ENCODE measurements at places on chromosomes 7 and 10.
A peak's percentile ranks its signal among the peaks of the same experiment; 100 is the strongest.

DNA sequence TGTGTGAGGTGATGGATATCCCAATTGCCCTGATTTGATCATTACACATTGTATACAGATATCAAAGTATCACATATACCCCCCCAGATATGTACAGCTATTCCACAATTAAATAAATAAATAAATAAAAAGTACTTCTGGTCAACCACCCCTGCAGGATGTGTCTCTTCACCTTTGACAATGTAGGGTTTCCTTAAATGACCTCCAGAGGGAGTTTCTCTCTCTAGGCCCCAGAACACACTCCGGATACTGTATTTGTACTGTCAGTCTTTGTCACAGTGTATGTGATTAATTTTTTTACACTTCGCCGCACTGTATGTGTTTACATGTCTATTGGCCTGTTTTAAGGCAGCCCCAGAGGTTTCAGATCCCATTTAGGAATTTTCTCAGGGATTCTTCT is 123.6 kb downstream of the ADCYAP1R1 start:
- no peak for DNase-seq

GRCh38 chr10:89242345-89242684 is 9.3 kb downstream of the LIPA start:
- no peak for DNase-seq

DNA sequence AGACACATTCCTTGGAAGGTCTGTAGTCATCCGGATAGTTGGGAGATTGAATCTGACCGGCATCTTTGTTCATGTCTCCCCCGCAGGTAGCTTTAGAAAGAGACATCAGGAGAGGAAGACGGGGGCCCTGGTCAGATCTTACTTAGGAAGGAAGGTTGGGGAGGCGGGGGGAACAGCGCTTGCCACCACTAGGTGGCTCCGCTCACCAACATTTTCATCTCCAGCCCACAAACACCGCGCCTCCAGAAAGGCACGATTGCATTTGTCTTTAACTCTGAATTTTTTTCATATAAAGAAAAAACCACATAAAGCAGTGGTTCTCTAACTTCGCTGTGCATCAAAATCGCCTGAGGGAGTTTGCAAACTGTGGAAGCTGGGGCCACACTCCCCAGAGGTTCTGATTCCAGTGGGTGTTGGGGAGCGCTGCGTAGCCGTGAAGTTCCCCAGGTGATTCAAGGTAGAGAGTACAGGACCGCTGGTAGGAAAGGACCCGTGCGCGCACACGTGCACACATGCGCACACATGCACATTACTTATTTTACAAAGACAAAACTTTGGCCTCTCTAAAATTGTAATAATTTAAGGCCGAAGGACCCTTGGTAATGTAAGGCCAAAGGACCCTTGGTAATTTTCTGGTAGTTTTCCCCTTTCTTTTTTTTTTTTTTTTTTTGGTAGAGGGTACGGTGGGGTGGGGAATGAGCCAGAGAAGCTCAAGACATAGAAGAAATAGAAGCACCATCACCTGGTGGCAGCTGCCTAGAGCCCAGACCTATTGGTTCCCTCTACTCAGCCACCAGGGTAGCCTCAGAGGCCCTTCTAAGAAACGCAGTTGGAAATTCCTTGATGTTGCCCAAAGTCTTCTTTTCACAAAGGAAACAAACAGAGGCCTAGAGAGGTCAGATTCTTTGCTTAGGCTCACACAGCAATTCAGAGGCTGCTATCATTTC is 37.4 kb upstream of the OPALIN start:
- DNase-seq = no peak

- DNase-seq = no peak
Measured at GRCh38 chr7:21916629-21917028, 29.1 kb downstream of the CDCA7L start.

GRCh38 chr10:77529050-77529576 is 108.5 kb downstream of the KCNMA1 start:
- DNase-seq = no peak

DNA sequence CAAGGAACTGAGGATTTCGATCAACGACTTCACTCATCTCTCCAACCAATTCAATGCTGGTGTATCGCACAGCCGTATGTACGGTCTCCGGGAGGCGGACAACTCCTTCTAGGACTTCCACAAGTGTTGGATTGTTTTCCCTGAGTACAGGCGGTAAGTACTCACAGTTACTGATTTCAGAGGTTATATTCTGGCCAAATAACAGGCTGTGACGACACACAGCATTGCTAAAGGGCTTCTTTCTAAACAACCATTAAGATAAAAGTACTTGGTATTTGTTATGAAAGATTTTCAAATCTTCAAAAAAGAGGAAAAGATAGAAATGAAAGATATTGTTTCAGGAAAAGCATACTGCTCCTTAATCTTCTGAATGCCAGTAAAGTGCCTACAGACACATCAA is 52.2 kb downstream of the IRF5 start:
- no peak for DNase-seq

- no peak for DNase-seq
Measured at GRCh38 chr10:58268454-58268945, 462 bp upstream of the CISD1 start.

- no peak for DNase-seq
Measured at GRCh38 chr10:122554131-122555036, 6.2 kb upstream of the DMBT1 start.

- no peak for DNase-seq
Measured at GRCh38 chr7:148623586-148624282, 33.2 kb downstream of the C7orf33 start.

DNA sequence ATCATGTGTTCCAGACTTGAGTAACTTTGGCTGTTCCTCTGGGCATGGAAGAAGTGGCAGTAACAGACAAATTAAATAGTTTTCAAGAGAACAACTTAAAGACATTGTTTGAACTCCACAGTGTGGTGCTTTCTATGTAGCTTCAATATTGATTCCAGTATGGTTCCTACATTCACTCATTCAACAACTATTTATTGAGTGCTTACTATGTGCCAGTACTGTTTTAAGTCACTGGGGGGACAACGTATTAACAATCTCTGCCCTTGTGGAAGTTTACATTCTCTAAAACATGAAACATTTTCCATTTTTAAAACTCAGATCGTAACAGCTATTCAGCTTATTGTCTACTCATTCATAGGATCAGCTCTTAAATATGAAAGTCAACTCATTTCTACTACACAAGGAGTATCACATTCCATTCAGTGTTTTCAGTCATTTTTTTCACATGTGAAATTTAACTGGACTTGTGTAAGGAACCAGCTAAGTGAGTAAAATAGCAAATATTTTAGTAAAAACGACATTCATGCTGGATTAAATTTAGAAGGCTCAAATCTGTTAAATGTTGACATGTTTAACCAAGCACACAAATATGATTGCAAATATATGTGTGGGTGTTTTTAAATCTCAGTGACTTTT is 13.6 kb upstream of the CUBN start:
- DNase-seq = no peak

DNA sequence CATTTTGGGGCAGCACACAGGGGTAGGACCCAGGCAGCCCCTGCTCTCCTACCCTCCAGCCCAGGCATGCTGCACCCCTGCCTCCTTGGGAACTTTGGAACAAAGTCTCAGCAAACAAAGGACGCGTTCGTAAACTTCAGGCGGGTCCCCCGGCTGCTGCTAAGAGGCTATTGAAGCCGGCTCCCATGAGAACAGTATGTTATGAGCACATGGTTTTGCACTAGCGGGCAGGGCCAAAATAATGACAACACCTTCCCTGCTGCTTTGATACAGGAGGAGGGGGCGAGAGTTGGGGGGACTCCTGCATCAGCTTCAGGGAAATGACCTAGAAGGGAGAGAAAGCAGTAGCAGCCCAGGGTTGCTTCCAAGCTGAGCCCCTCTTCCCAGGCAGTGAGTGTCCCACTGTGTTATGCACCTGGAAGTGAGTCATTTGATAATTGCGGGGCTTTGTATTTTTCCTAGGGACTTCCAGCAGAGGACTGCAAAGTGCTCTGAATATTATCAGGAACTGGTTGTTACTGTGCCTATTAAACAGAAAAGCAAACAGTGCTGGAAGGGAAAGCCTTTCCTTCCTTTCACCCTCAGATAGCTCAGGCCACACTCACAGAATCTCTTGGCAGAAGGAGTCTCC is 6.9 kb downstream of the ITPRIP start:
- DNase-seq = no peak

GRCh38 chr10:847868-848267 is 83.6 kb downstream of the LARP4B start:
- DNase-seq = no peak

DNA sequence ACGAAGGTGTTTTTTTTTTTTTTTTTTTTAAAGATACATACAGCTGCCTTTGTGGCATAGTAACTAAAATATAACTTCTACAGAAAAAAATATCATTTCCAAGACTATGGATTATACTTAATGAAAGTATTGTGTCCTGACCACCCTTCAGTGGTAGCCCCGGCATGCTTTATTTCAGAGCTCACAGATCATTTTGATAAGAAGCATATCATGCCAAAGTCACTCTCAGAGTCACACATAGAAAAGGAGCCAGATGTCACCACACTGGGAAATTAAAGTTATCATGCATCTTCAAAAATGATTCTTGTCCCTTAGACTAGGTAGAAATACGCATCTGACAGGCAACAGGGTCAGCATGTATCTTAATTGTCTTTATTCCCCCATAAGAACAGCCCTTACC is 3.0 kb downstream of the ADARB2 start:
- DNase-seq = no peak

- DNase-seq = no peak
Measured at GRCh38 chr7:138801256-138801655, 3.3 kb upstream of the ATP6V0A4 start.

- no peak for DNase-seq
Measured at GRCh38 chr7:143463556-143463955, 14.1 kb upstream of the TAS2R41 start.

DNA sequence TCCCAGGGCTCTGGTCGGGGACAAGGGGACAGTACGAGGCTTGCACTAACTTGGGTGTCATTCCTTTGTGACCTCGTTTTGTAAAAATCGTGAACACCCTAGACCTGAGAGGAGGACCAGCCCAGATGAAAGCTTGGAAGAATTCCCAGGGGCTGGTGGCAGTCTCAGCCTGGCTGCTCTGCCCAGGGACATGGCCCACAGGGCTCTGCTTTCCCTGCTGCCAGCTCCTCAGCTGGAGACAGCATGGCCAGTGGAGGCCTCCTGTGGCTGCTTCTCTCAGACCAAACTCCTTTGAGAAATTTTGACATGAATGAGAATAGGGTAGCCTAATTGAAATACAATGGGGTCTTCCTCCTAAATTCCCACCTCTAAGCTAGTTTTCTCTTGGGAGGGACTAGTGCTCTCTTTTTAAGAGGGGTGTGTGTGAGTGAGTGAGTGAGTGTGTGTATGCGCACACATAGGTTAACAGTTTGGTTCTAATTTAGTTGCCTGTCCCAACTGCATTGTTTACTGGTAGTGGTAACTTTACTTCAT is 140.3 kb upstream of the EFCAB10 start:
- DNase-seq = no peak

DNA sequence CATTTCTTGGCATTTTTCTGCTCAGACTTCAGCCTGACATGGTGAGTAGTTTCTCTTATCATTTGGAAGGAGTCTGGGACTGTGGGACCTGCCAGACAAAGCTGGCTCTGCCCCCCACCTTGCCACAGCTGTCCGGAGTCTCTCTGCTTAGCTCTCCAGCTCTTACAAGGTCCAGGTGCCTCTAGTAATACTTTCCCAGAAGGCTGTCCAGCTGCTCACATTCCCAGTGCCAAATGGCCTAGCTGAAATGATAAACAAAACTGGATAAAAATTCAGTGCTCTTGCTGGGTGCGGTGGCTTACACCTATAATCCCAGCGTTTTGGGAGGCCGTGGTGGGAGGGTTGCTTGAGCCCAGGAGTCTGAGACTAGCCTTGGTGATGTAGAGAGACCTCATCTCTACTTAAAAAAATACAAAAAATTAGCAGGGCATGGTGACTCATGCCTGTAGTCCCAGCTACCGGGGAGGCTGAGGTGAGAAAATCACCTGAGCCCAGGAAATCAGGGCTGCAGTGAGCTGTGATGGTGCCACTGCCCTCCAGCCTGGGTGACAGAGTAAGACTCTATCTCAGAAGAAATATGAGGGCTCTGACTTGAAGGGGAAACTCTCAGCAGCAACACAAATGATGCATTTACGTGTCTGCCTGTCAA is 86.8 kb downstream of the C10orf90 start:
- no peak for DNase-seq

- no peak for DNase-seq
Measured at GRCh38 chr7:47044625-47045024, 537.3 kb downstream of the TNS3 start.

DNA sequence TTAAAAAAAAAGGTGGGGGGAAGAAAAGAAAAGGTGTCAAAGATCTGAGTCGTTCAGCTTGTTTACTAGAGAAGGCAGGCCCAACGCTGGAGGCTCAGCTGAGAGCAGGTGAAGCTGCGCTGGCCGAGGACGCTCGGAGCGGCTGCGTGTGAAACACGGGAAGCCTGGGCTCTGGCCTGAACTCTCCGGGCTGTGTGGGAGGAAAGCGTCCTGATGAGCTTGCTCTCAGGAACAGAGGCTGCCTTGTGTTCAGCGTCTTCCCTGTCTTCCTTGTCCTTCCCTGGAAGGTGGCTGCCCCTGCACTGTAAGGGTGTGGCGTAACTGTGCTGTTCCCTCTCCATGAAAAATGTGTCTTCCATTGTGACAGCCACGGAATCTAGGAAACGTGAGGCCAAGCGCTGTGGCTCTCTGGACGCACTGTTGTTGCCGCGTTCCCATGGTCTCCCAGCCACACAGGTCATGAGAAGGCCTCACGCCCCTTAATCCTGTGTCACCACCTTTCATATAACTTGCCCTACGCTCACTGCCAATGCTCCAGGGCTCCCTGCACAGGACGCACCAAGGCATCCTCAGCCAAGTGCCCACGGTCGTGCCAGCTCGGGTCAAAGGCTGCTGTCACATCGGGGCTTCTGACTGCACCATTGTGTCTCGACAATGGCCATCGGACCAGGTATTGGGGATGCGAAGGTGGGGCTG is 15.8 kb downstream of the IL15RA start:
- no peak for DNase-seq

DNA sequence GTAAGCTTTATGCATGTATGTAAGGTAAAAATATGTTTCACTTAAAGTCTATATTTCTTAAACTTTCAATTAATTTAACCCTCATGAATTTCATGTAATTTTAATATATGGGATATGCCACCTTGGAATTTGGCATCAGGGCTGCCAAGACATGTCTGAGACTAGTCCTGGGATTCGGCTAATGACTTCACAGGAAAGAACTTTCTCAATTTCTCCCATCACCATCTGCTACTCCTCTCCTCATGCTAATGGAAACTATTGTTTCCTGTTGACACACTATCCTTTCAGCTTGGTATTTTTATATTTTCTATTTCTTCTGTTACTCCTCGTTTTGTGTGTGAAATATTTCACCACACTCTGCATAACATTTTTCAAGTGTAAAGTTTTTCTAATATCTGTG is 205.9 kb downstream of the ARL4A start:
- DNase-seq = no peak

GRCh38 chr7:44990109-44991023 is 9.6 kb upstream of the CCM2 start:
- no peak for DNase-seq

DNA sequence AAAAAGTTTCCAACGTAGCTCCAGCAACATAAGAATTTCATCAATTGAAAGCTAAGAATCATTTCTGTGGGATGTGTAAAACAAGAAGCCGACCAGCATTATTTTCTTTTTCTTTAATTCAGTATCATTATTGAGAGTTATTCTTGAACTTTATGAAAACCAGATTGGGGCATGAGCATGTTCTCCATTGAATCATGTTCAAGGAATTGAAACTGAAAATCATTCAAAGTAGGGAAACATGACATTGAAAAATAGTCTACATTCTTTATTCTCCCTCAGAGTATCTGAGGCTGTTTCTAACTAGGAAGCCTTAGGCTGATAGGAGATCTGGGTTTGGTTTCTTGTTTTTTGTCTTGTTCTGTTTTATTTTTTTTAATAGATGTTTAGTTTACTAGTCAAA is 253.7 kb downstream of the DYNC1I1 start:
- DNase-seq = no peak

GRCh38 chr10:128751284-128751683 is 625.1 kb upstream of the MKI67 start:
- DNase-seq = peak; percentile 4

All from skeletal muscle cell (primary cell).